ENCODE measurements at places on chromosomes 6 and 20.
A peak's percentile ranks its signal among the peaks of the same experiment; 100 is the strongest.

- DNase-seq: no peak
These were observed 560.0 kb downstream of the TBC1D32 start for GRCh38 chr6:120774275-120774674.

GRCh38 chr6:47897247-47897646 lies 115.4 kb downstream of the OPN5 start:
- DNase-seq: no peak

DNA sequence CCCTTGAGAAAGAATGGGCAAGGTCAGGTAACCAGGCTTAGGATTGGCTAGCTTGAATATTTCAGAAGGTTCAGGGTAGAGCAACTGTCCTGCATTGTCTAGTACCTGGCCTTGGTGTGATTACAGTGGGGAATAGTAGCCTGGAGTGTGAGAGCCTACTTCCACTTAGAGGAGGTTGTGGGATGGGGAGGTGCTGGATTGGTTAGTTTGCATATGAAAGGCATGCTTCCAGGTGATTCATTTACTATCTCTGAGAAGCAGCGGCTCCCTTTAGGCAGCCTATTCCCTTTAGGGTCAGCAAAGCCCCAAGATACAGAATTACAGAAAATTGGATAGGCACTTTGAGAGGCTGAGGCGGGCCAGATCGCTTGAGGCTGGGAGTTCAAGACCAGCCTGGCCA lies 25.0 kb upstream of the SCGN start:
- peak; percentile 52 for DNase-seq

DNA sequence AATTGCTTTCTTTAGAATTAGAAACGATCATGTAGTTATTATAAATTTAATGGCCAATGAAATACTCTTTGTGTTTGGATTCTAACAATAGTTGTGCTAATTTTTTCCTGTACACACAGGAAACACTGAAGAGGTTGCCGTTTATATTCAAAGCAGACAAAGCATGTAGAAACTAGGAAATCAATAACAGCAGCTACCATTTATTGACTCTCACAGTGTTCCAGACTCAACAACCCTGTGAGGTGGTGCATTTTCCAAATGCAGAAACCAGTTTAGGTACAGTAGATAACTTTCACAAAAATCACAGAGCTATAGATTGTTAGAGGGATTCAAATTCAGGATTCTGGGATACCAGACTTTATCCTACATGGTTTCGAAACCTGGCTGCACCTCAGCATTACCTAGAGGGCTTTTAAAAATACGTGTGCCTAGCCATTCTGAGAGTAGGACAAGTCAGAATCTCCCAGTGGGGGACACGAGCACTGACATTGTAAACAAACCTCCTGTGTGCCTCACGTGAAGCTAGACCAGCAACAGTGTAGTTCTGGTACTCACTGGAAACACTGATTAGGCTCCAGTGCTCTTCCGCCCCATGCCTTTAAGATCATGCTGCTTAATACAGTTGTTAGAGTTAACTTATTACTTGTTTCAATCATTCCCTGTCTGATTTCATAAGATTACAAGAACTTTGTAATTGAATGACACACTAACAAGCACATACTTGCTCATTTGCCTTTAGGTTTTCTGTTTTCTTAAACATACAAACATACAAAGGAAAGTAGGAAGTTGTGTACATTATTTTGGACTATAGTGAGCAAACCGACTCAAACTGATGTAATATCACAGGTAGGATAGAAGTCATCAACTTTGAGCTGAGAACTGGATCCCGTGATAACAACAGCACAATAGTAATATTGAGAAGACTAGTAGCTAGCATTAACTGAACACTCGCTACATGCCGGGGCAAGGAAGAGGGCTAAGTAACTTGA lies 65.8 kb downstream of the MAP3K4 start:
- peak; percentile 67 for DNase-seq

DNA sequence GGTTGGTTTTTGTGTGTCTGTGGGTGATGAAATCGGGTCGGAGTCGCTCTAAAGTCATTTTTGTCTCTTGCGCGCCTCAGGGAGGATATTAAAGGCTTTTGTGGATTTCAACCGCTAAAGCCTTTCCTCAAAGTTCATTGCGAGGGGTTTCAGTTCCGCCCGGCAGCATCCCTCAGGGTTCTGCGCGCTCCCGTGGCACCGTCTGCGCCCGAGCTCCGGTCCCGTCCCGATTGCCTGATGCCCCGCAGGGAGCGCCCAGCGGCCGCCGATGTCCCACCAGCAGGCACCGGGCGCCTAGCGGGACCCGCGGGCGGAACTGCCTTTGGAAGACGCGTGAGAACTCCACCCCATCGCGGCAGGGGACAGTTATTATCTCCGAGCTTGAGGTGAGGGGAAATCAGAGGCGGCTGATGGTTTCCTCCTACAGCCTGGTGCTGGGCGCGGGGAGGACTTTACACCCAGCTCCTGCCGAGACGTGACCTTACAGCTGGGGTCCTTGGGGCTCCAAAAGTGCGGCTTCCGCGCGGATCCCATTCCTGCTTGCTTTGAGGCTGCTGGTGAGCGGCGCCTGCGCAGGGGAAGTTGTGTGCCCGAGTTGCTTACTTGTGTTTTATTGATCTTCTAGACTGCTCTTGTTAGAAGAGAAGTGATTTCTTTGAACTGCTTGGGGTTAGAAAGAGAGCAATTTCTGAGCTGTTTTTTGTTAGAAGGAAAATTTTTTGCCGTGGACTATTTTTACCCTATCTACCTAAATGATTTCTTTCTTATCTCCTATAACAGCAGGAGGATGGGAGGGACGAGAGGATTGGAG lies 27.1 kb downstream of the ULBP1 start:
- peak; percentile 51 for DNase-seq

GRCh38 chr20:11901127-11901526 lies 16.6 kb upstream of the BTBD3 start:
- no peak for DNase-seq

GRCh38 chr6:134903448-134903847 lies 46.5 kb downstream of the ALDH8A1 start:
- peak; percentile 6 for DNase-seq

DNA sequence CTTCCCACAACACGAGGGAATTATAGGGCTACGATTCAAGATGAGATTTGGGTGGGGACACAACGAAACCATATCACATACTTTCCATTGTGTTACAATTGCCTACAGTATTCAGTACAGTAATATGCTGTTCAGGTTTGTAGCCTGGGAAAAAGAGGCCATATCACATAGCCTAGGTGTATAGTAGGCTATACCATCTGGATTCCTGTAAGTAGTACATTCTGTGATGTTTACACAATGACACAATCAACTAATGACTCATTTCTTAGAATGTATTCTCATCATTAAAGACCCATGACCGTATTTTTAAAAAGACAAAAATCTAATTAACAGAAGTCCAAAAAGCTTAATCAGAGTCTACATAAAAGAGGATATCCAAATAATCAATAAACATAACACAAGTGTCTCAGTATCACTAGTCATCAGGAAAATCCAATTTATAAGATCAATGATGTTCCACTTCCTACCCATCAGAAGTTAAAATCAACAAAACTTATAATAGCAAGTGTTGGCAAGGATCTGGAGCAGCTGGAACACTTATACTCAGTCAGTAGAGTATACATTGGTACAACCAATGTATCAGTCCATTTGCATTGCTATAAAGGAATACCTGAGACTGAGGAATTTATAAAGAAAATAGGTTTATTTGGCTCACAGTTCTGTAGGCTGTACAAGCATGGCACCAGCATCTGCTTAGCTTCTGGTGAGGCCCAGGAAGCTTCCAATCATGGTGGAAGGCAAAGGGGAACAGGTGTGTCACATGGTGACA lies 215.9 kb downstream of the CLVS2 start:
- no peak for DNase-seq

DNA sequence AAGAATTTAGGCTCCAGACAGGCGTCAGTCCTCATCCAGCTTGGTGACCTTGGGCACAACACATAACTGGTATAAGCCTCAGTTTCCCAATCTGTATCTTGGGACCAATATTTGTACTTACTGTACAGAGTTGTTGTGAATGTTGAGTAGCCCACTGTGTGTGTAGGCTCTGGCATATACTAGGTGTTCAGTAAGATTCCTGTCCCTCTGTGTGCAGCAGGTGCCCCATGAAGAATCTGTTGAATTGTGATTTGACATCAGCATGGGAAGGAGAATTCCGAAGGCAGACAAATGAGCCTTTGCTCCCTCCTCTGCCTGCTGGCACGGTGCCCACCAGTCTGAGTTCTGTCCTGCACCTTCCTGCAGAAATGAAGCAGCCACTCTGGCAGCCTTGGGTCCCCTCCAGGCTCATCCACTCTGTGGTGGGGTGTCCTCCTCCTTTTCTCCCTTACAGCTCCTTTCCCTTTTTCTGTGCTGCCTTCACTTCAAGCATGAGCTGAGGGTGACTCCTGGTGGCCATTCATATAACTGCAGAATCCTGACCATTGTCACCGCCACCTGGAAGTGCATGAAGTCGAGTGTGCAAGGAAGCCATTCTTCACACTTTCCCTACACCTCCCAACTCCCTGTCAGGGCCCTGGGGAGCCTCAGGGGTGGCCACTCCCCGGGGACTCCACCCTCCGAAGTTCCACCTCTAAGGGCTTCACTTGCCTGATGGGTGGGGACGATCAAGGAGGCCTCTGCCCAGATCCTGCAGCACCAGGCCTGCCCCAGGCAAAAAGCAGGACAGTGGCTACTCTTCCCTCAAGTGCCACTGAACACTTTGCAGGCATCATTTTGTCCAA lies 48.2 kb downstream of the MRPL14 start:
- no peak for DNase-seq

GRCh38 chr6:142942805-142943227 lies 2.2 kb downstream of the HIVEP2 start:
- peak; percentile 12 for DNase-seq

GRCh38 chr6:93721386-93722048 lies 302.2 kb upstream of the EPHA7 start:
- peak; percentile 76 for DNase-seq

DNA sequence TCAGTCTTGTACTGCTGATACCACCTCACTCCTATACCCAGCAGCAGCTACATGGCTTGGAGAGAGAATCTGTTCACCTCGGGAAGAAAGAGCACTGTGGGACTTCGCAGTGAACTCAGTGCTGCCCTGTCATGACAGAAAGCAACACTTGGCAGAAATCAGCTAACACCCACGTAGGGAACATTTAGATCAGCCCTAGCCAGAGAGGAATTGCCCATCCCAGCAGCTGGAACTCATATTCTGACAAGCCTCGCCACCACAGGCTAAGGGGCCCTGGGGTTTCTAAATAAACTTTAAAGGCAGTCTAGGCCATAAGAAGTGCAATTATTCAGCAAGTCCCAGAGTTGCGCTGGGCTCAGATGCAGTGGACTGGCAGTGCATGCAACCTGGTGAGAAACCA lies 1266.8 kb downstream of the GRIK2 start:
- no peak for DNase-seq

GRCh38 chr20:5045906-5046305 lies 44.6 kb upstream of the SLC23A2 start:
- no peak for DNase-seq

DNA sequence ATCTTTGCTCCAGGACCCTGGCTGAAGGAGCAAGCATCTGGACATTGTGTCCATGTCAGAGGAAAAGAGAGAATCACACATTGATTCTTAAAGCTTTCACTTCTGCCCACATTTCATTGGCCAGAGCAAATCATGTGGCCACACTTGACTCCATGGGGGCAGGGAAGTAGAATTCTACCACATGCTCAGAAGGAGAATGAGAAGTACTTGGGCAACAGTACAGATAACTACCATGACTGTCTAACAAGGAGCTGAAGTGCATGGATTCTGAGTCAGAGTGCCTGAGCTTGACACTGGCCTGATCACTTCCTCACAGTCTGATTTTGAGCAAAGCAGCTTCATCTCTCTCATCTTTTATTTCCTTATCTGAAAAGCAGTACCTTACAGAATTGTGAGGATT lies 38.6 kb downstream of the GHRH start:
- DNase-seq: no peak

GRCh38 chr6:44682987-44683779 lies 295.7 kb downstream of the CDC5L start:
- no peak for DNase-seq

DNA sequence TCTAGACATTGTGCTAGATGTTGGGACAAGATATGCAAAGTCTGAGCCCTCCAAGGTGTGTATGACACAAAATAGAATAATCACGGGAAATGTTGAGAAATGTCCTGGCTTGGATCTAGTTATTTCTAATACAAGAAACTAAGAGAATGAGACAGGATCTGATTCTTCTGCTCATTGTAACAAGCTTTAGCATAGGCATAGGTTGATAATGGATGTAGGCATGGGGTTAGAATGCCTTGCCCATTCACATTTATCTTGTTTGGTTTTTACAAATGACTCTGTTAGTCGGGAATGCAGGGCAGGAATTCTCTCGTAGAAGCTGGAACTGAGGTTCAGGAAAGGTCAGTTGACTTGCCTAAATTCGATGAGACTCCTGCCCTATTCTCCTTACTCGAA lies 1.5 kb upstream of the SLC26A8 start:
- DNase-seq: no peak
